GM12865 (cell line): ENCODE measurements at places on chromosomes 4 and X.
A peak's percentile ranks its signal among the peaks of the same experiment; 100 is the strongest.

GRCh38 chr4:185138161-185138560, 4.9 kb upstream of the SLC25A4 start:
- no peak for DNase-seq

DNA sequence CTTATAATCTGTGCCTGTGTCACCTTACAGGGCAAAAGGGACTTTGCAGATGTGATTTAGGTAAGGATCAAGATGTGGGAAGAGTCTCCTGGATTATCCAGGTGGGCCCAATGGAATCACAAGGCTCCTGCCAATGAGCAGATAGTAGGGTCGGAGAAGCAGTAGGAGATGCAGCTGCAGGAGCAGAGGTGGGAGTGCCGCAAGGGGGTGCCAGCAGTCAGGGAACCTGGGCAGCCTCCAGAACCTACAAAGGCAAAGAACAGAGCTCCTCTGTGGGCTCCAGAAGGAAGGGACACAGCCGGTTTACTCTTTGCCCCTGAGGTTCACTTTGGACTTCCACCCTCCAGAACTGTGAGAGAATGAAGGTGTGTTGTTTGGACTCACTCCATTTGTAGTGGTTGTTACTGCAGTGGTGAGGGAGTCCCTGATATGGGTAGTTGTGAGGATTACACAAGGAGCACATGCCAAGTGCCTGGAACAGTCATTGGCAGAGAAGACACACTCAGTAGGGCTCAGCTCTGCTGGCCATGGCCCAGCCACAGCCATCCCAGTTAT, 318.5 kb downstream of the EVC2 start:
- no peak for DNase-seq

- DNase-seq: no peak
Observed at GRCh38 chr4:78689261-78689660, 86.9 kb upstream of the BMP2K start.

DNA sequence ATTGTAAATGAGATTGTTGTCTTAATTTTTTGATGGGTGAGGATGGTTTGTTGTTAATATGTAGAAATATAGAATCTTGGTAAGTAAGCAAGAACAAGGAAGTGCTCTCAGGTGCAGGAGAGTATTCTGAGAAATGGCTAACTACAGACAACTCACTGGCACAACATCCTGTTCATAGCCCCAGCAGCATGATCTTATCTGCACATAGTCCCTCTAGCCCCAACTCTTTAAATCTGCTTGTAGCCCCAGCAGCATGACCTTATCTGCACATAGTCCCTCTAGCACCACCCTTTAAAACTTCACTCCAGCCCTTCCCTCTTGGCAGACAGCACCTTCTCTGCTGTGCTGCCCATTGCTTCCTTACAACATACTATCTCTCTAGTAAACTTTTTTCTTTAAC, 1957.1 kb upstream of the ADGRL3 start:
- DNase-seq: no peak

DNA sequence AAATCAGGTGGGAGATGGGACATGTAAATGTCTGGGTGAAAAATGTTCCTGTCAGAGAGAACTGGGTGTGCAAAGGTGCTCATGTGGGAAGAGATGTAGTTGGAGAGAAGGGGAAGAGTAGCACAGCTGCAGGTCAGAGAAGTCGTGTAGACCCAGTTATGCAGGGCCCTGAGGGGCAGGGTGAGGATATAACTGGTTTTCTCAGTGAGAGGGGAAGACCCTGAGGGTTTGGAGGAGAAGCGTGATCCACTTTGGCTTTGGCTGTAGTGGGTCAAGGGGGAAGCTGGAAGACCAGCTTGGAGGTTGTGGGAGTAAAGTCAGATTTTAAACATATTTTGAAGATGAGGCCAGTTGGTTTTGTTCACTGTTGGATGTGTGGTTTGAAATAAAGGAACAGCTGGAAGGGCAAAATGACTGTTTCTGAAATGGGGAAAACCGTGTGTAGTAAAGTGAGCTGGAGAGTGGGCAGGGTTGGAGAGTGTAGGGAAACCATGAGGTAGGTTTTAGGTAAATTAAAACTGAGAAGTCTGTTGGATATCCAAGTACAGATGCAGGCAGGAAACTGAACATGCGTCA, 44.2 kb downstream of the NAP1L5 start:
- DNase-seq: no peak

- DNase-seq: peak; percentile 7
Observed at GRCh38 chr4:35604252-35604651, 640.1 kb downstream of the ARAP2 start.

DNA sequence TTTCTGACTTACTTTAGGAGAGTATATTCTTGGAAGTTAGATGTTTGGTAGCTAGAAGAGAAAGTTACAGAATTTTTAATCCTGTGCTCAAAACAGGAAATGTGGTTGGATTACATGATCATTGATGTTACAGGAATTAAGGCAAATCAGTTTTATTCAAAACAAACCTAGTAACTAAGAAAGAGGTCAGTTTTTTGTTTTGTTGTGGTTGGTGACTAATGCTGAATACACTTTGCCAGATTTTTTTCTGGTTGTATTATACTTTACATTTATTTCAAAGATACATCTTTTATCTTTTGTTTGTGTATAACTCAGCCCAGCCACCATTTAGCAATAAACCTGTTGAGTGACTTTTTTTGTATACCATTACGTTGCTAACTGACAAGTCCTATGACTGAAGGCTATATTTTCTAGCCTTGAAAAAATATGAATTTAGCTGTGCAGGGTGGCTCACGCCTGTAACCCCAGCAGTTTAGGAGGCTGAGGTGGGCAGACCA, 116.7 kb downstream of the KLHL8 start:
- no peak for DNase-seq

- peak; percentile 44 for DNase-seq
Observed at GRCh38 chr4:78592088-78592783, 40.7 kb downstream of the ANXA3 start.

GRCh38 chr4:151643564-151643963, 117.2 kb downstream of the GATB start:
- no peak for DNase-seq

DNA sequence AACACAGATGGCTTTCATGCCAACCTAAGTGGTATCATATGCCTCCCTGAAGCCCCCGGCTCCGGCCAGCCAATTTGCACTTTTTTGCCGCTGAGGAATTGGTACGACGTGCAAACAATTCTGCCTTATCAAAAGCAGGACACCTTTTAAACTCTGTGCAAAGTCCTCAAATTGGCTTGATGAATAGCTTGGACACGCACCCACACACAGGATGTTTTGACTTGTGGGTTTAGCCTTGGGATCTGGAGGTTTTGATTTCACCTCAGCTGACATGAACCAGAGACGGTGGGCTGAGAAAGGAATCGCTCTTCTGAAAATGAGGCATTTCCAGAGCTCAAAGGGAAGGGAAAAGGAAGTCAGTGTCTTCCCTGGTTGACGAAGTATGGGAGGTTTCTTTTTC, 110.8 kb upstream of the SHOX start:
- no peak for DNase-seq

- DNase-seq: no peak
Observed at GRCh38 chrX:136607236-136607635, 40.7 kb upstream of the CD40LG start.

GRCh38 chr4:139511320-139511719, 44.7 kb downstream of the SETD7 start:
- no peak for DNase-seq

DNA sequence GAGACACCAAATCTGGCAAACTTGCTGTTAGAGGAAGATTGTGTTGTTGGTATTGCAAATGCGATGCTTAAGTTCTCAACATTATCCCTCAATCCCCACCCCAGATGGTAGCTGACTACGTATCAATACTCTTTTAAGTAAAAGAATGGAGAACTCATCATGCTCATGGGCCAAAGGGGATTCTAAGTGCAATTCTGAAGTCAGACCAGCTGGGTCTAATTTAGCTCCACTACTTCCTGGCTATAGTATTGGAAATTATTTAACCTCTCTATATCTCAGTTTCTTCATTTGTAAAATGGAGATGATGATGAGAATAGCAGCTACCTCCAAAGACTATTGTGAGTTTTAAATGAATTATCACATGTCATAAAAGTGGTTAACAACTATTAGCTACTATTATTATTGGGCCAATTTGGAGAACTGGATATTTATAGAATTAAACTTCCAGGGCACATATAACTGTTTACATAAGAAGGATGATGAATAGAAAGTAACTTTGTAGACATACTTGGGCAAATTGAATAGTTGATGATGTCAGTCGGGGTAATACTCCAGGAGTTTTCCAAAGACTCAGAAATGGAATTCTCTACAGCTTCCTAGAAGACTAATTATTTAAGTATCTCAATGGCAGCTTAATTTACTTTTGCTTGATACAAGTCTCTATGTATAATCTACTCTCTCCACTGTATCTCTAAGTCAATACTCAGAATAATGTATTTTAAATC, 5.0 kb upstream of the SLAIN2 start:
- DNase-seq: no peak

DNA sequence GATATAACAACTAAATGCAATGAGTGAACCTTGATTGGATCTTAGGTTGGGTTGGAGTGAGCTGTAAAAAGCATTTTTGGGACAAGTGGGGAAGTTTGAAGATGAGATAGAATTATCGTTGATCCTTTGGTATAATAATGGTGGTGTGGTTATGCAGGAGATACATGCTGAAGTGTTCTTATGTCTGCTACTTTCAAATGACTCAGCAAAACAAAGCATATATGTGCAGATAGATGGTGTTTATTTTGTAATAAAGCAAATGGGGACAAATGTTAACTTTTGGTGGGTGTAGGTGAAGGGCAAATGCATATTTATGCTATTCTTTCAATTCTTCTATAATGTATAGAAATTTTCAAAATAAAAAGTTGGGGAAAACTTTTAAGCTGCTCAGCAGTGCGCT, 26.2 kb downstream of the RP2 start:
- no peak for DNase-seq

DNA sequence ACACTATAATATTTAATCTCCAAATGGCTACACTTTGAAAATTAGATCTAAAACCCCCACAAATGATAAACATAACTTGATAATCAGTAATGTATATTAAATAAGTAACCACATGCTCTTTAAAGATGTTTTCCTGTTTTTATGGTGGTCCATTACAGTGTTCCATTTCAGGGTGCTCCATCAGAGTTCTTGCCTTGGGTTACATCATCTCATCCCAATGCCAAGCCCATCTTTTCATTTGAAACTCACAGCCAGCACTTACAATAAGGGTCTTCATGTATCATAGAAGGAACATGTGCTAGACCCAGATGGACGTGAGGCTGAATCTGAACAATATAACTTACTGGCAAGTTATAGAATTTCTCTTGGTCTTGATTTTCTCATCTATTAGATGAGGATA, 10.5 kb upstream of the PAQR3 start:
- no peak for DNase-seq

DNA sequence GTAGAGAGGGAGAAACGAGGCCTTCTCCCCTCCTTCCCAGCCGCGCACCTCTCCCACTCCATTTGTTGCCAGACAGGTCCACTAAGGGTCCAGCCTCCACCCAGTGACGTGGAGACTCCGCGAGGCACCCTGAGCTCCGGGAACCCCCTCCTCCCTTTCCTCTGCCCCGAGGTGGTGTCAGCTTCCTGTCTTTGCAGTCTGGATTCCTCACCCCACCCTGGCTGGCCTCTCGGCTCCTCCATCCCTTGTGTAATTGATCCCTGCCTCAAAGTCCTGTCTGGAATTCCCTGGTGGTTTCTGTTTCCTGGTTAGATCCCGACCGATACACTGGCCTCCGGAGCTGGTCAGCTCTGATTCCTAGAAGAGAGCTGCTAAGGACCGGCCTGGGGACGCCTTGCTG, 105.9 kb upstream of the SCOC start:
- no peak for DNase-seq

GRCh38 chr4:10079912-10080588, 36.5 kb downstream of the WDR1 start:
- no peak for DNase-seq

DNA sequence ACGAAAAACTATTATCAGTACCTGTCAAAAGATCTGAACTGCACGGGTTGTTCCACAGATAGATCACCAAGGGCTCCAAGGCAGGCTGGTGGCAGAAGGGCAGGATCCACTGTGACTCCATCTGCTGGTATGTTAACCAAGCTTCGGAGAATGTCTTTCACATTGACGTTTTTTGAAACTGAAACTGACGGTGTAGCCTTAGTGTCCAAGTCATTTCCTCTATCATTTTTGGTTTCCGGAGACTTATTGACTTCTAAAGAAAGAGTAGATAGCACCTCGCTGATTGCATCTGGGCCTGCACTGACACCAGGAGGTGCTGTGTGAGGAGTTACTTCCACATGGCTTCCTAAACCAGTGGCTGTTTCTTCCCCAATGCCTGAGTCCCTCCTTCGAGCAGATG, 186.9 kb downstream of the LRBA start:
- peak; percentile 89 for DNase-seq

- no peak for DNase-seq
Observed at GRCh38 chr4:103802766-103803165, 83.0 kb upstream of the TACR3 start.

GRCh38 chrX:21493226-21493830, 119.1 kb downstream of the CNKSR2 start:
- no peak for DNase-seq

DNA sequence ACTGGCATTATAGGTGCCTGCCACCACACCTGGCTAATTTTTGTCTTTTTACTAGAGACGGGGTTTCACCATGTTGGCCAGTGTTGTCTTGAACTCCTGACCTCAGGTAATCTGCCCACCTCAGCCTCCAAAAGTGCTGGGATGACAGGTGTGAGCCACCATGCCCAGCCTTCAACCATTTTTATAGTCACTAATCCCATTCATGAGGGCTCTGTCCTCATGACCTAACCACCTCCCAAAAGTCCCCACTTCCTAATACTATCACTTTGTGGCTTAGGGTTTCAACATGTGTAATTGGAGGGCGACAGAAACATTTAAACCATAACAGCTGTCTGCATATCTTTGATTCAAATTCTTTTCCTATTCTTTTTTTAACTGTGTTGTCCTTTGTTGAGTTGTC, 229.6 kb upstream of the AGA start:
- DNase-seq: no peak

GRCh38 chrX:128717635-128718578, 665.7 kb upstream of the ACTRT1 start:
- DNase-seq: no peak

GRCh38 chrX:18036394-18036793, 175.3 kb upstream of the RAI2 start:
- no peak for DNase-seq

DNA sequence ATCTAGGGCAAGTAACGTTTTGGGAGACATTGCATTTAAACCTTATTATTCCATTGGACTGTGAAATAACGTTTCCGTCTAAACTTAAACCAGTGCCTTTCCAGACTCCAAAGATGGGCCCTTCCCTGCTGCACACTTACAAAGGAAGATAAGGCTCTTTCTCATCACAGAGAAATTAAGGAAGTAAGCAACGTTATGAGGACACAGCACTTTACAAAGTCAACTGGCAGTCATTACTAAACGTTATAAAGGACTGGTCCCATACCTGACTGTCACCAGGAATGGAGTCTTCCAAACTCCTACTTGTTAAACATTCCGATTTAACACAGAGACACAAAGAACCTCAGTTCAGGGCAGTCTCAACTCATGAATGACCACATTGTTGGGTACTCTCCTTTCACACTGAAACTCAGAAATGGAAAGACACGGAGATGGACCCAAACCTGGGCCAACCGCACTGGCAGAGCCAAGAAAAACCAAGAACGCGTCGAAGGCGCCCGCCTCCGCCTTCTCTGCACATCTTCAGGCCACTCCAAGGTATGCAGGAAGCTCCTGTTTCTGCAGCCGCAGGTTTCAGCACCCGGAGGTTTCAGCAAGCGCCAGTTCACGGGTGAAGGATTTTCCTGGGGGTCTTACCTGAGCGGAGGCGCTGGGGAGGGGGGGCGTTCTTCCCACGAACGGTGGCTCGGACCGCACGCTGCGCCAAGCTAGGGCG, 670 bp downstream of the PAPSS1 start:
- peak; percentile 51 for DNase-seq
